Activated CD4-positive, alpha-beta T cell treated with anti-CD3 and anti-CD28 coated beads, Interleukin-2, Interleukin-6, amounts not matched to agents 100 ng/mL and 50 ng/mL, durations not matched to agents 16 hours and 8 hours (primary cell): ENCODE measurements at places on chromosomes 5 and 9.
A peak's percentile ranks its signal among the peaks of the same experiment; 100 is the strongest.

DNA sequence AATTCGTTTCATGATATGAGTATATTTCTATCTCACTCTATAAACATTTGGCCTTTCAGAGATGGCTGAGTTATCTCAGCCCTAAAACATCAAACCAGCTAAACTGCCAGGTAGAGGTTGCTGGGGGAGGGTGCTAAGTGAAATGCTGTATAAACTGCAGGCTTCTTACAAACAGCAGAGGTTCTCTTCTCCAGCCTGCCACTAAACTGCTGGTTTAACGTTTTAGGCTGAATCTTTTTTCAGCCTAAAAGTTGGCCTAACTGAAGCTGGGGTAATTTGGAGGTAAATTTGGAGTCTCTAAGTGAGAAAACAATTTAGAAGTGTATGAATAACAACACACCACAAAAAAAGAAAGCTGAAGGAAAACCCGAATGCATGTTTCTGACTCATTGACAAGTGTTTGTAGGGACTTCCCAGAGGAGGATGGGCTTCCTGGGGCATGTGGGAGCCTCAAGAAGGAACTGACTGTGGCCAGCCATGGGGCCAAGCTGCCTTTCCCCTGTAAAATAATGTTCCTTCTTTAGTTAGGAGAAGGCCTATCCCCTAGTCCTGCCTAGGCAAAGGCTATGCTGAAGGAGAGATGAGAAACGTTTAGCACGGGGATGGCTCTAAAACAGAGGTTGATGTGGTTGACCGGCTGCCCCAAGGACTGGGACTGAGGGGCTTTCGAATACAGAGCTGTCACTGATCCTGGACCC is 44.3 kb downstream of the SLC28A3 start:
- DNase-seq: peak; percentile 83

- no peak for DNase-seq
Observed at GRCh38 chr5:141694479-141694878, 12.4 kb upstream of the ARAP3 start.

DNA sequence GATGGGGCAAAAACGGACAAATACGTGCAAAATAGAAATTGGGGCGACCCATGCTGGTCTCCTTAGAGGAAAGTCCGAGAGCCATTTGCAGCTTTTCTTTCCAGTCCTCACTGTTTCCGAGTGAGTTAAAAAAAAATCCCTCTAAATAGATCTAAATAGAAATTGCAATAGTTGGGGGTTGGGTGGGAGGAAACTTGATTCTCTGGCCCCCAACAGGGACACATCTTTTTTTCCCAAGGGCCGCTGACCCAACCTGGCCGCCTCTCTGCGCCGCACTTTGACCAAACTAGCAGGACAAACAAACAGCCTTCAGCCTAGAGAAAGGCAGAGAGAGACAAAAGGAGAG is 2.8 kb upstream of the NKX2-5 start:
- no peak for DNase-seq

GRCh38 chr5:15103130-15103529 is 231.6 kb upstream of the ANKH start:
- no peak for DNase-seq

- peak; percentile 62 for DNase-seq
Observed at GRCh38 chr9:38339087-38339486, 53.4 kb upstream of the ALDH1B1 start.

- DNase-seq: no peak
Observed at GRCh38 chr5:72618708-72619107, 111.5 kb upstream of the ZNF366 start.

GRCh38 chr5:141508798-141509611 is 20.1 kb downstream of the PCDHGC5 start:
- no peak for DNase-seq

DNA sequence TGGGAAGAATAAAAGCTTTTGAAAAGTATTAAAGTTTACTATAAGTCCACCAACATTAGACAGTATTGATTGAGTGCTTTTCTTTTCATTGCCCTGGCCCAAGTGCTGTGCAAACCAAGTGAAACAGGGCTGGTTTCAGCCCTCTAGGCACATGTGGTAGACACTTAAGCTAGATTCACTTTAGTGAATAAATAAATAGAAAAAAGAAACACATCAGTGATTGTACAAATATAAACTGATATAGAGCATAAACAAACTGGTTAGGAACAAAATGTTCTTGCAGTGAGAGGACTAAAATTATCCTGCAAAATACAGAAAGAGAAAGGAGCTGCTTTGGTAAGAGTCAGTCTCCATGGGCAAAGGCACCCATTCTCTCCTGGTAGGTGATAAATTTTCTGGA is 29.7 kb downstream of the ACTBL2 start:
- no peak for DNase-seq

DNA sequence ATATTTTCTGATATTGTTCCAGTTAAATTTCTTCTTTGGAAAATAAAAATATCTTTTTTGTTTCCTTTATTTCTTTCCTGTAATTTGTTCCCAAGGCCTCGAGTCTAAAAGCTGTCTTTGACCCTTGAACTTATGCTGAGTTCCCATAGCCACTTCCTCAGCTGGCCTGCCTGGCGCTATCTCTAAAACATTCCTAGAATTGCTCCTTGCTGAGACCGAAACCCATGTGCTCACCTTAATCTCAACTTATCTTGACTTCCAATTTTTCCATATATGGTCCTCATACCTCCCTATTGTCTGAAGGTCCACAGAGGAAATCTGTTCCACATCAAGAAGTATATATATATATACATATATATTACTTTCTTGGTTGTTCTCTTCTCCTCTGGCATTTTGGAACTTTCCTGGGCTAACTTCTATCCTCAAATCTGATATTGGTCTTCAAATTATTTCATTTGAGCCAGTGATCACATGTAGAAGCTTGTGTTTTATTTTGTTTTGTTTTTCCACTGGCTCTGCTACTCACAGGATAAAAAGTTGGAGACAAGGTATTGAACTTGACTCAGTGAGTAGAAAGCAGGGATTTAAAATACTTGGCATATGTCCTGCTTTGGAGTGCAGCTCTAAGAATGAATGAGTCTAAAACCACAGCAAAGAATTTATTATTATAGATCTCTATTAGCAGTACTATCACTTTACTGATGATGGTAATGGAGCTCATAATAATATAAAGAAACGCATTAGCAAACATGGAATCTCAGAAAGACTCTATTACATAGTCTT is 45.2 kb downstream of the ENC1 start:
- DNase-seq: no peak

DNA sequence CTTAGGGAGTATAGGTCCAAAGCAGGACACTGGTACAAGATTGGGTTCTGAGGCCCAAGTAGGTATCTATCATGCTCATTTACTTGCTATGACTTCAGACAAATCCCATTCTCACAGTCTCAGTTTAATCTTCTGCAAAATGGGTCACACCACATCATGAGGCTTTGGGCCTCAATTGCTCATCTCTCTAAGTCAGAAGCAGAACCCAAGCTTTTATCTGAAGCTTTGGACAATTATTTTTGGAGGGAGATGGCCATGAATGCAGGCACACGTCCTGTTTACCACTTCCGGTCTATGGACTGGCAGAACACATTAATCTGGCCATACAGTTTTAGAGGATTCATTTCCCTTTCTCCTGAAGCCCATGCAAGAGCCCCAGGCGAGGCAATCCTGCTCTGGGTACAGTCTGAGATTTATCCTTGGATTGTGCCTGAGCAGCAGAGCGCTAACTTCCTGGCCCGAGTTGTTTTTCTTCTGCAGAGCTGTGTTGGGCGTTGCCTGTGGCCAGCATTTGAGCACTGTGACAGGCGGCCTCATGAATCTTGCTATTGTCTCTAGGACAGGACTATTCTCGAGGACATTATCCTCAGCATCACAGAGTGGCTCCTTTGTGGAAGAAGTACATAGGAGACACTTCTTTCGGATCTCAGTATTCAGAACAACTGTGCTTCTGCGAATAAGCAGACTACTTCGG is 16.1 kb downstream of the SLC22A4 start:
- no peak for DNase-seq

DNA sequence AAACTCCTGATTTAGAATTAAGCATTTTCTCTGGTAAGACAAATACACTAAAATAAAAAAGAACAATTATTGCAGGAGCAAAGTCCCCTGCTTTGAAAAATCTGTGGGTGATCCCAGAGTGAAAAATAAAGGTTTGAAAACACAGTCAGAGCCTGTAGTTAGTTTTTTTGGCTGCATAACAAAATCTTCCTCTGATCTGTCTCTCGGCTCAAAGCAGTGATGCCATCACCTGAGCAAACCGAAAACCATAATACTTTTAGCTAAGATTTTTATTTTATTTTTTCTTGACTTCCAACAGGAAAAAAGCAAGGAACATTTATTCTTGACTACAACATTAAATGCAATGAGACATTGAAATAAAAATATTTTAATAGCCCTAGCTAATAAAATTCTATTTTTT is 1.2 kb downstream of the CDH18 start:
- DNase-seq: no peak

DNA sequence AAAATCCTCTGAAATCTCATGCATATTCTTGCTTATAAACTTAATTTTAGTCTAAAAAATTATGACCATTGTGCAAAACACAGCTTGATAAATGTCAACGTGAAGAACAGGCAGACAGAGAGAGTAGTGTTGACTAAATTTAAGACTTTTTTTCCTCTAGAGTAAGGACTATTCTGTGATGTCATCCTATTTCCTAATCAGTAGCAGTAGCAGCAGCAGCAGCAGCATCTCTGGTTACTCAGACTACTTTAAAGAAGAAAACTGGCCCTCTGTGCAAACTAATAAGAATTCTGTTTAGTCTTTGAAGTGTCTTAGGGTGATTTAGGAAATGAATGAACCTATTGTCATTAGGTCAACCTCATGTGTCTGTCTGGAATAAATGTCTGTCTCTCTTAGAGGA is 403.0 kb downstream of the HINT1 start:
- no peak for DNase-seq

DNA sequence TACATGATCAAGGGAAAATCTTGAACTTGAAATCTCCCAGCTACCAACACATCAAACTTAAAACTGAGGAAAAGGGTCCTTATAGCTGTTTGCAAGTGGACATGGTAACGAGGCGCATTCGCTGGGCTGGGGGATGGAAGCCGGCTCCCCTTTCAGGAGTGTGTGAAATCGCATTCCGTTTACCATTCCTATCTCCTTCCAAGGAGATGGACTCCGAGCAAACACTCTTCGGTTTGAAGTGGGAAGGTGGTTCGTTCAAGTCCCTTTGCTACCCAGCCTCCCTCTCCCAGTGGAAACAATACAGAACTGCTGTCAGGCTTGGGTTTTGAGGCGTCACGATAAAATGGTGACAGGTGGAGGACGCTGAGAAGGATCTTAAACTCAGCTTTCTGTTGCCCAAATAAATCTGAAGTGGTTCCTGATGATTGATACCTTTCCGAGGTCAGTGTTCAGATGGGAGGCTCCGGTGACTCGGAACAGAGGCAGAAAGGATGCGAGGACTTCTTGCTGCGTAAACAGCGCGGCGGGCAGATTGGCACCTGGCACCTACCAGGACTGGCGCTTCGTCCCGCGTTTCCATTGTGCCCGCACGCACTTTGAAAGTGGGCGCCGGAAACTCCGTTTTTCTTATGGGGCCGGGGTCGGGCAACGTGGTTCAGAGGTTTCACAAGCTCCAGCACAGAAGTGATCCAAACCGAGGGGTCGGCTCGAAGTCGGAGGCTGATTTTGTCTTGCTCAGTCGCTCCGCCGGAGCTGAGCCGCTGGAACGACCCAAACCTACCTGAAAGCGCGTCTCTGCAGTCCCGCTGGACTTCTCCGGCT is 7.0 kb downstream of the MSX2 start:
- no peak for DNase-seq

DNA sequence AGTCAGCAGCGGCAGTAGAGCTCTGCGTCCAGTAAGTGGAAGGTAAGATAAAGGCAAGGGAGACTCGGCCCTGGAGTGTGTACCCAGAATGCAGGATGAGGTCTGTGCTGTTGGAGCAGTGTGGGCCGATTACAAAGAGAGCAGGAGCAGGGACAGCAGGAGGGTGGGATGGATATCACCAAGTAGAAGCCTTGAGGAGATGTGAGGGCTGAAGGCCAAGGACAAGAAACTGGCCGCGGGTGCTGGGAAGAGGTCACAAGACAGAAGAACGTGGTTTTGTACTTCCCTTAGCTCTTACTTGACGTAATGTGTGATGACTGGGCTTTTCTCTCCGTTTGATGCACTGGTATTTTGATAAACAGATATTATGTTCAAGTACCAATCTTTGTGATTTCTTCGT is 43.7 kb downstream of the OR2V1 start:
- no peak for DNase-seq

DNA sequence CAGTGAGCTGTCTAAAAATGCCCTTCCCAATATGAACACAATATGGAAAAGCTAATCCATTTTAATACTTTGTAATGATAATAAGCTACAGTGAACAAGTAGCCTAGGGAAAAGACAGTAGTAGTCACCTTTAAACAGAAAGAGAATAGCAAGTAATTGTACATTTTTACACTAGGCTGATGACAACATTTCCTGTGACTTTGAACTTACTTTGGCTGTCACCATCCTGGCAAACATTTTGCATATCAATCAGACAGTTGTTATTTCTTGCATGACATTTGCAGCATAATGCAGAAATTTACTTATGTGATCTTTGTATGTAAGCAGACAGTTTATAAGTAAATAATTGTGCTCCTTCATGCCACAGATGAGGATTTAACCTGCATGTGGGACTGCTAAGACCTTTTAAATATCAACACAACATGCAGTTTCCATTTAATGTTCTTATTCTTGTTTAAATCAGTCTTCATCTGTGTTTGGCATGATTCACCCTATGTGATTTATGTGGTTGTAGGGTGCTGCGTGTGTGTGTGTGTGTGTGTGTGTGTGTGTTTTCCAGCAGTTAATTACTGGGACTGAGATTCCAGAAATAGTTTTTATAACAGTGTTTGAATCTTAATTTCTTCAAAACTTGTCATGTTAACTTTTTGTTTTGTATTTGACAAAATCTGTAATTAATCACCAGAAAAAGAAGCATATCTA is 997.1 kb upstream of the ARRDC3 start:
- no peak for DNase-seq

- no peak for DNase-seq
Observed at GRCh38 chr5:36593867-36594266, 12.5 kb upstream of the SLC1A3 start.

DNA sequence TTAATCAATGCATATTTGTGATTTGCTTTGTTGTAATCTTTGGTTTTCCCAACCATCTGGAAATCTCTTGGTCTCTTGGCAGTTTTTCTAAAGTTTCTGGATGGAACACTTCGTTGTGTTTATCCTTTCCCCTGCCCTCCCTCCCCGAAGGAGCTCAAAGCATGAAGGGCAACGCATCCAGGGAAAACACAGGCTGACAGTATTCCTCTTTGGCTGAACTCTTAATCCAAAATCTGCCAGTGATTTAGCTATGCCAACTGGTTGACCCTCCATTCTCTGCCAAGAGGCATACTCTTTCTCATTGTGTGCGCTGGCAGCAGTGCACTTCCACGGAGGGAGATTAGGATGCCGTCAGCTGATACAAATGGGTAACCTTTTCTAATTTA is 20.5 kb downstream of the ZBTB34 start:
- DNase-seq: no peak

GRCh38 chr5:127959152-127959764 is 124.3 kb upstream of the SLC12A2 start:
- DNase-seq: no peak

GRCh38 chr9:131517761-131518190 is 13.3 kb downstream of the UCK1 start:
- no peak for DNase-seq
